Kidney (tissue), 22 donors: ENCODE measurements at places on chromosomes 3 and 15. TPM values are rescaled to one million over a fixed set of nuclear protein-coding genes. Genes with fewer than 3 reads are reported as not detected.

Gene GOLGA8R
- 6.3 TPM for total RNA-seq

Gene ATP13A4
- 3.7 TPM for total RNA-seq

Gene PLOD2
- total RNA-seq, result 66.0 TPM

Gene COL8A1
- 24.2 TPM for total RNA-seq

Gene GABRA5
- total RNA-seq, result not detected

Gene AADACL2
- total RNA-seq, result not detected

Gene HYKK
- 5.8 TPM for total RNA-seq

Gene SPG11
- 100 TPM for total RNA-seq

Gene SCAANT1
- not detected for total RNA-seq

Gene GJD2
- total RNA-seq, result not detected

Gene CCR8
- total RNA-seq, result 0.19 TPM

Gene CCDC51
- 13.8 TPM for total RNA-seq

Gene HYAL1
- 47.5 TPM for total RNA-seq

Gene LOXL1
- 33.2 TPM for total RNA-seq

Gene NRROS
- 11.6 TPM for total RNA-seq

Gene GHSR
- not detected for total RNA-seq

Gene CEP19
- total RNA-seq, result 1.5 TPM

Gene FMN1
- total RNA-seq, result 44.8 TPM

Gene CLCN2
- 10.4 TPM for total RNA-seq

Gene CAMK1
- 31.2 TPM for total RNA-seq

Gene FAM107A
- 180 TPM for total RNA-seq

Gene FYTTD1
- total RNA-seq, result 53.7 TPM

Gene ZNF660
- total RNA-seq, result 5.3 TPM

Gene BFSP2
- total RNA-seq, result 0.41 TPM

Gene SNRK
- total RNA-seq, result 62.3 TPM

Gene PPP2R3A
- total RNA-seq, result 71.9 TPM

Gene AGTR1
- total RNA-seq, result 5.6 TPM

Gene SERPINI2
- total RNA-seq, result not detected

Gene SAMMSON
- total RNA-seq, result 0.98 TPM

Gene AP3B2
- 4.7 TPM for total RNA-seq

Gene KIF7
- 4.2 TPM for total RNA-seq

Gene DAZL
- total RNA-seq, result not detected

Gene DCBLD2
- 39.3 TPM for total RNA-seq

Gene GRAMD1C
- 21.0 TPM for total RNA-seq

Gene PAQR5
- total RNA-seq, result 51.3 TPM

Gene P2RY14
- 2.4 TPM for total RNA-seq

Gene SPESP1
- total RNA-seq, result 4.1 TPM

Gene NANOGP8
- total RNA-seq, result 1.3 TPM

Gene THAP10
- 3.5 TPM for total RNA-seq

Gene RBP2
- not detected for total RNA-seq

Gene UMPS
- 24.7 TPM for total RNA-seq

Gene PRICKLE2
- 22.9 TPM for total RNA-seq

Gene UBA7
- 102 TPM for total RNA-seq
